ENCODE measurements at places on chromosomes 3 and 15.

DNA sequence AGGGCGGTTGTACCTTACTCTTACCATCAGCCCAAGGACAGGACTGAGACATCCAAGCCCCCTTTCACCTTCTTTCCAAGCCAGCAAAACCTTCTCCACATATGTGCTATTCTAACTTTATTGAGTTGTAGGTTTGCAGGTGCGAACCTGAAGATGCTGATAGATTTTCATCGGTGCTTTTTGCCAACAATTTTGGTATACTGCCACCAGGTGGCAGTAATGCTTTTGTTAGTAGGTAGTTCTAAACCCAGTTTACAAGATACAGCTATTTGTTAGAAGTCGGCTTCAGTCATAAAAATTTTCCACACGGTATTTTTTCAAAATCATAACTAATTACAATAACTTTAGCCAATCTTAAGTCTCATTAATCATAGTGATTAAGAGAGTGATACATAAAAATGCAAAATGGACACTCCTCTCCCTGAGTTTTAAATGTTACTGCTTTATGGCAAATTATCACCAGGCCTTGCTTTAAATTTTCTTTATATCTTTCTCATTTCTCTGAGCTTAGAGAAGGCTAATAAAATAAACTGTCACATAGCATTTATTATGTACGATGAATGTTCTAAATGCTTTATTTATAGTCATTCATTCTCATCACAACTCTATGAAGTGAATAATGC is 636 bp downstream of the TBC1D21 start:
- peak; percentile 18 for DNase-seq

DNA sequence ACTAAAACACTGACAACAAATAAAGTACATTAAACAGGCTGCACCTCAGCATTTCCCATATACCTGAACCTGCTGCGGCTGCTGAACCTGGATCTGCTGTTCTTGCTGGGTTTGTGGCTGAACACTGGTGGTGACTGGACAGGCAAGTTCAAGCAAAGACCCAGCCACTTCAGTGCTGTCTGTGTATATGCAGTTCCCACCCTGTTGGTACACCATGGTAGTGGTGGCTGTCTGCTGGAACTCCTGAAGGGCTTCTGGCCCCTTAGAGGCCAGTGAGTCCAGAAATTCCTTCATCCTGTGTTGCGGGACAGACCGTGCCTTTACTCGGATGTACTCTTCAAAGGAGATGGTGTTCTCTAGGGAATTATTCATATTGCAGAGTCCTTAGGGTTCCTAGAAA is 17.2 kb downstream of the QRICH1 start:
- DNase-seq, result no peak

GRCh38 chr3:20038699-20039465 is 1.4 kb upstream of the KAT2B start:
- DNase-seq, result no peak

DNA sequence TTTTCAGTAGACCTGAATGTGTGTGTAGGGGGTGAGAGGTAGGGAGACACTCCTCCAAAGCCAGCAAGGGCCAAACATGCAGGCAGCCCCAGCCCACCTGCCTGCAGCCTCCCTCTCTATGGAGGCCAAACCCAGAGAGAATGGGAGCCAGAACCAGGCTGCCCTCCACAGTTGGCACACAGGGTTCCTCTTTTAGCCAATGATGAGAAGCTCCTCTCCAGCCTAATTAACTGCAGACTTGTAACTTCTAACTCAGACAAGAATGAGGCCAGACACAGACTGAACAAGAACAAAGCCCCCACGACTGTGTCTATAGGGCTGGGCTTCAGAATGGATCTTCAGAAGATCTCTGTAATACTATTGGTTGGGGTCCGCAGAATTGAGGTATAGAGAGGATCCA is 12.3 kb upstream of the TLE3 start:
- no peak for DNase-seq

DNA sequence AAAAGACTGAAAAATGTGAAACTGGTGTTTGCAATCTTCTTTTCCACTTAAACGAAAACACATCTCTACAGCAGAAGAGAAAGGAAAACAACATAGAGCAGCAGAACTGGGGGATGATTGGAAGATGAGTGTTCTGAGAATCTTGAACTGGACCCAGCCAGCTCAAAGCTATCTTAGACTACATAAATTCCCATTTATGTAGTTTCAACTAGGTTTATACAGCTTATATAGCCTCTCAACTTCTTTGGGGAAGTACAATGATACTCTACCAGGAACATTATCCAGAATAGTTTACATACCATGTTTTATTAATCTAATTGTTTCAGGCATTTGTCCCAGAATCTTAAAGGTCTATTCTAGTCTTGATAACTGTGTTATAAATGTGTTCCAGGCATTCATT is 658.2 kb upstream of the LMCD1 start:
- DNase-seq, result no peak

GRCh38 chr3:183287301-183287971 is 34.4 kb downstream of the B3GNT5 start:
- no peak for DNase-seq

GRCh38 chr3:189914799-189915198 is 205.9 kb downstream of the P3H2 start:
- DNase-seq, result peak; percentile 91

GRCh38 chr15:66865622-66866611 is 163.9 kb downstream of the SMAD6 start:
- no peak for DNase-seq

DNA sequence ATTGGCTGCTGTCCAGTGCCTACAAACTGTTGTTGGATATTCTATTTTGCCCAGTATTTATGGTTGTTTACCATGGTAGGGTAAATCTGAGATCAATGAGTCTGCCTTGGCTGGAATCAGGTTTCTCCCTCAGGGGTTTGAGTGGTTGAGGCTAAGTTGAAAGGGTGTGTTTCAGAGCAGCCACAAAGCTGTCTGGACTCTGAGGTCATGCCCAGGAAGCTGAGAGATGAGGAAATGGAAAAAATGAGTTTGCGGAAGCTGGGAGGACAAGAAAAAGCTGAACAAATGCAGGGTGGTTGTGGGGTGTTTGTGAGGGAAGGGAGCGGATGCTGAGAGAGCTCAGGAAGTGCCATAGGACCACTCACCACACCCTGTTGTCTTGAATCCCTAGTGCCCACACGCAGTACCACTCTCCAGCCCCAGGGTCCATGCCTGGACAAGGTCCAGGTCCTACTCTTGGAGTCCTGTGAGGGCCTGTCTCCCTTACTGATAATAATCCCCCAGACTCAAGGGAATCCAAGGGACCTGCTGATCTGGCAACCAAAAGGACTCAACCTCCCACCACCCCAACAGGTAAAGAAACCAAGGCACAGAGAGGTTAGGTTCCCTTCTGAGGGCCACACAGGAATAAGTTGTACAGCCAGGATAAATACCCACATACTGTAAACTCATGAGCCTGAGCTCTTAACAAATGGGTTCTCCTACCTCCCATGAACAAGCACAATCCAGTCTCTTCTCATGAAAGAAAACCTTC is 81.6 kb downstream of the PPCDC start:
- DNase-seq, result peak; percentile 92
